ENCODE measurements at places on chromosomes 2 and 18.

DNA sequence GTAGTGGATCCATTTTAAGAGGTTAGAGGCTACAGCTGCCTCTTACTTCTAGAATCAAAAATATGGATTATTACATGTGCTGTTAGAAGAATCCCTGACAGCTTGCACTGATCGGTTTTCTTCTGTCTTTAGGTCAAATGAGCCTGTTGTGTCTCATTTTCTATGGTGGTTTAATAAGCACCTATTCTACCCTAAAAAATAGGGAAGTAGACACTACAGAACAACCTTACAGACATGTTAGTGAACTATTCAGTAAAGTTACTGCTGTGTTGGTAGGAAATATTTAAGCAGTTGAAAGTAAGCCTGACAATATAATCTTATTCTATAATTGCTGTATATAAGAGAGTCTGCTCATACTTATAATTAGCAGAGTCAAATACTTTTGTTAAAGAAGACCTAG lies 168.5 kb upstream of the NOSTRIN start:
- DNase-seq, result peak; percentile 12

- peak; percentile 30 for DNase-seq
Observed at GRCh38 chr2:24984912-24985311, 13.2 kb upstream of the DNAJC27 start.

DNA sequence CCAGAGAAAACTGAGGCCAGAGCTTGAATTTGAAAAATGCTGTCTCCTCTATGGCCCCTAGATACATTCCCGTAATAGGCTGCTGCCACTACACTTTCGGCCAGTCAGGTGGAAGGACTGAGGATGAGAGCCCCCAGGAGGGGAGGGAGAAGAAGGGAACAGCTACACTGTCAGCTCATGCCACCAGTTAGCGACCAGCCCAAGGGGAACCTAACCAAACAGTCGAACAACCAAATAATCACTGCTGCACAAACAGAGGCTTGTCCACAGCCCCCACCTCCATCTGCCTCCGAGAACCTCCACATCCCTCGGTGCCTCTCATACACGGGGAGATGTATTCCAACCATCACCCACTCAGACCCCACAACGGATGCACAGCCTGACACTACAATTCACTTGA lies 7.3 kb downstream of the ZNF516 start:
- no peak for DNase-seq

DNA sequence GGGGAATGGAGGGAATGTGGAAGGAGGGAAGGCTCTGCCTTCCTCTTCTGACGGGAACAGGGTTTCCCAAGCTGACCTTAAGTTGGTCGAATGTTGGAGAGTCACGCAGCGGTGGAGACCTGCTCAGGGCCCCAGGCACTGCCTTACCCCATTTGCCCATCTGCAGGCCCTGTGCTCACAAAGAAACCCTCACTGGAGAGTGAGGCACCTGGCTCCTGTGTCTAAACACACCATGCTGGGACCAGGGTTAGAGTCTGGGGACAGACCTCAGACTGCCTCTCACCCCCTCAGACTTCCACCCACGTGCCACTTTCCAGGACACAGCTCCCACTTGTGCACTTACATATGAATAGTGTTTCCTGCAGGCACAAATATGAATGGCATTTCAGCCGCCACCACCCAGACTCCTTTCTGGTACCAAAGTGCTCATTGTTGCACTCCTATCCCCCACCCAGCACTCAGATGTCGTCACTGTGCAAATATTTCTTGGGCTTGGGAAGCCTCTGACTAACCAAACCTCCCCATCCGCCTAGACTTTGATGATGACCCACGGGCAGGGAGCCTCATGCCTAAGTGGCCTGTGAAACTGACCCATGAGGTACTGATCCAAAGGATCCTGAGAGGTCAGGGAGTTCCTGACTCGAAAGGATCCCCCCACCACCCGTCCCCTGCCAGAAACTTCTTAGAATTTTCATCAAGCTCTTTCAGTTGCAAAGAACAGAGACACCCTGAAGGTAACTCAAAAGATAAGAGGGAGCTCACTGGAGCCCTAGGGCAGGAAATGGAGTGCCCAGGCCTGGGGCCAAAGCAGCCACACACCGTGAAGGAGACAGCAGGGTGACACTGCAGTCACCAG lies 78.3 kb downstream of the STPG4 start:
- no peak for DNase-seq

- DNase-seq, result no peak
Observed at GRCh38 chr18:45860971-45861370, 35.5 kb downstream of the SIGLEC15 start.

DNA sequence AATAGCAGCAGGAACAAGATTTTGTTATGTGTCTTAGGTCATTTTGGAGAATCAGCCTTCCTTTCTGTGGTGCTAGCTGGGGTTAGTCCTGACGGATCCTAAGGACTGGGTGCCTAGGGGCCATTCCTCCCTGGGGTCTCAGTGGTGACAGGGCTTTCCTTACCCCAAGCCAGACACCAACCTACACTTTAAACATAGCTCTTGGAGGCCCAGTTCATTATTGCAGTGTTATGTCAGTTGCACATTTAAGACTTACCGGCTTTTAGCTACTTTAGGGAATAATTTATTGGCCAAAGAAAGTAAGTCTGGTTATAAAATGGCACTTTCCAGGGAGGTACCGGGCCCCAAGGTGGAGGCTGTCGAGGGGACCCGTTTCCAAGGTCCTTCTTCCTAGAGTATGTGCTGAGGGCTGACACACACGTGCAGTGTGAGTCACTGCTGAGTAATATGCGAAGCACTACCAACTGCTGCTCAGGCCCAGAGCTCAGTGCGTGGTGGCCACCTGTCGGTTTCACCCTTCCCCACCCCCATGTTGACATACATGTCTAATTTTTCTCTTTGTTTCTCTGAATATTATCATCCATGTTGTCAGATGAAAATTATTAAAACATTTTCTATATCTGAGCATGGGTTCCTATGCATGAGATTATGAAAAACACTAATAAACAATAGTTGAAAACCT lies 37.0 kb upstream of the GRHL1 start:
- no peak for DNase-seq

DNA sequence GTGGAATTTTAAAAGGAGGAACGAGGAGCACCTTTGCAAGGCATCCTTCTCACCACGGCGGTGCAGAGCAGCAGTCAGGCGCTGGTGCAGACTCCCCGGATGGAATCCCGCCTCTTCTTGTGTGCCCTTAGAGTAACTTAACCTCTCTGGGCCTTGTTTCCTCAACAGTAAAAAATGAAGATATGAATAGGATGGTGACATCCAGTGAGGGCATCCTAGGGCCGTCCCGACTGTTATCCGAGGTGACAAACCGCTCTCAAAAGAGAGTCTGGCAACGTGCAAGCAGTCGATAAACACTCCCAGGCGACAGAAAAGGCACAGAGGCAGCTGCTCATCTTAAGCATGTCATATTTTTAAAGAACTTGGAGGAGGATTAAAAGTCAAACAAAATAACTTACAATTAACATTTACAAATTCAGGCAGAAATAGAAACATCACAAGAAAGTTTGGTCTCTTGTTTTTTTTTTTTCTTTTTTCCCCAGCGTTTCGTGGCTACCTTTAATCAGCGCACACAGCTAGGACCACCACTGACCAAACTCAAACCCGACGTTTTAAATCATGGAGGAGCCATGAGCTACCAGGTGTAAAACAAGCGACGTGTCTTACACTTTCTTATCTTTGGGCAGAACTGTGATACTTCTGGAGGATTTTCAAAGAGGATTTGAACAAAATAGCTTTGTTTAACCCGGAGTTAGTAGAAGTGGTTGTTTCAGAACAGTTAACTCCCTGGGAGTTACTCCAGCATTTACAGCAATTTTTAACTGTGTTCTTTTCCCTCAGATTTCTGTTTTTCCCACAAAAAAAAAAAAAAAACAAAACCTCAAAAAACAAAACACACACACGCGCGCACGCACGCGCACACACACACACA lies 2.1 kb downstream of the MBP start:
- peak; percentile 86 for DNase-seq
